ENCODE measurements at places on chromosomes 11 and 22. TPM values are rescaled to one million over a fixed set of nuclear protein-coding genes. Genes with fewer than 3 reads are reported as not detected.
A peak's percentile ranks its signal among the peaks of the same experiment; 100 is the strongest.

GRCh38 chr11:85767246-85767945 lies 43.5 kb downstream of the SYTL2 start:
- no peak for DNase-seq
- H3K4me3 ChIP-seq = no peak overlapping the region
- H3K4me1 ChIP-seq = peaks cover 3% of the 10 kb centered on the region
- H3K27me3 ChIP-seq = no peaks in the 10 kb centered on the region
- H3K36me3 ChIP-seq = no peaks in the 10 kb centered on the region
- H3K27ac ChIP-seq = no peak overlapping the region

MTMR2 gene
- total RNA-seq = 70.6 TPM

GRCh38 chr11:60251485-60252212 lies 8.7 kb upstream of the MS4A4E start:
- no peaks in the 10 kb centered on the region for H3K27me3 ChIP-seq
- DNase-seq = no peak

- H3K36me3 ChIP-seq = no peaks in the 10 kb centered on the region
- no peak overlapping the region for H3K27ac ChIP-seq
- peaks cover 8% of the 10 kb centered on the region for H3K4me1 ChIP-seq
- DNase-seq = no peak
- H3K4me3 ChIP-seq = no peak overlapping the region
These were observed 35.0 kb downstream of the GUCY1A2 start for GRCh38 chr11:106983261-106983660.

- no peaks in the 10 kb centered on the region for H3K4me1 ChIP-seq
- no peak overlapping the region for H3K4me3 ChIP-seq
- no peaks in the 10 kb centered on the region for H3K36me3 ChIP-seq
- DNase-seq = no peak
- peaks cover 2% of the 10 kb centered on the region for H3K27me3 ChIP-seq
These were observed 16.4 kb upstream of the ASCC2 start for GRCh38 chr22:29854432-29854831.

- DNase-seq = peak; percentile 54
- H3K4me3 ChIP-seq = no peak overlapping the region
- no peaks in the 10 kb centered on the region for H3K4me1 ChIP-seq
These were observed 195.2 kb upstream of the TMEM45B start for GRCh38 chr11:129620237-129621104.

CASP5 gene
- not detected for total RNA-seq
